Adipocyte (in vitro differentiated cells): ENCODE measurements at places on chromosomes 16 and 17.
A peak's percentile ranks its signal among the peaks of the same experiment; 100 is the strongest.

DNA sequence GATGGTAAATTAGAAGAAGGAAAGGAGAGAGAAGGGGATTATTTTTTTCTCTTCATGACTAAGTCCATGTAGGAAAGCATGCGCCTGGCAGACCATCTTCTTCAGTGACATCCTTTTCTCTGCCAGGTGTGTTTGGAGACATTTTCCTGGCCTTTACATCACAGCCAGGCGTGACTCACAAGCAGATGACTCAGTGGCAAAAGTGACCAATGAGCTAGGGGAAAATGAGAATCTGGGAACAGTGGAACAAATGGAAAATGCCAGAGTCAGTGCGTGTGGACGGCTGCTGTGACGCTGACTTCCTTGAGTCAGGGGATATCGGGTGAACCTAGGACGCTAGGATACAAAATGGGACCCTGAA is 9.4 kb downstream of the KIAA0513 start:
- DNase-seq = peak; percentile 39

DNA sequence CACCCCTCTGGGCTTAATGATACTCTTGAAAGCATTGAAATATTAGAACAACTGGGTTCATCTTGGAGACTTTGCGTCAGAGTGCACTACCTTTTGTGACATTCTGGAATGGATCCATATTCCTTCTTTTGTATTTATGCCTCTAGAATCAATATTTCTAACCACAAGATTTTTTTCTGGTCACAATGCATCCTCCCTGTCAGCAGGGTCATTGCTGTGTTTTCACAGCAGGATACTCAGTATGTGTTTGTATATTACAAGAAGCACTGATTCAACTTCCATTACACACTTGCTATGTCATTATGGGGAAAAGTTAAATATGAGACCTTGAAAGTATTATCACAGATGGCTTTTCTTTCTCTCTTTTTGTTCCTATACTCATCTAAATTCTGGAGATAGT is 370.0 kb downstream of the HS3ST3B1 start:
- DNase-seq = no peak

- DNase-seq = no peak
These were observed 14.9 kb upstream of the B4GALNT2 start for GRCh38 chr17:49117587-49118230.

DNA sequence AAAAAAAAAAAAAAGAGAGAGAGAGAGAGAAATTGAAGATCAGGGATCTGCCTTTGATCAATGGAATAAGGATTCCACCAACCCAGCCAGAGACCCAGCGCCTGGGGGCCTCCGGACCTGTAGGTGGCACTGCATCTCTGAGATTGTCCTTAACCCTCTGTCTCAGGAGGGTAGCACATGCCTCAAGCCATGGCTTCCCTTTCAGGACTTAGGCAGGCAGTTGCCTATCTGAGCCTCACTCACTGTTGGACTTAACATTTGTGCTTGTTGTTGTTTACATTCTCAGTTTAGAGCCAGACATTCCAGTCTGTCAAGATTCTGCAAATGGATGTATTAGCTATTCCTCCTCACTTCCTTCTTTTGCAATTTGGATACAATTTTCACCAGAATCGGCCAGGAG is 5.1 kb upstream of the SCNN1B start:
- DNase-seq = no peak

GRCh38 chr17:35764123-35764991 is 3.7 kb downstream of the C17orf50 start:
- DNase-seq = peak; percentile 92

GRCh38 chr17:37826497-37827430 is 81.9 kb upstream of the HNF1B start:
- DNase-seq = no peak

DNA sequence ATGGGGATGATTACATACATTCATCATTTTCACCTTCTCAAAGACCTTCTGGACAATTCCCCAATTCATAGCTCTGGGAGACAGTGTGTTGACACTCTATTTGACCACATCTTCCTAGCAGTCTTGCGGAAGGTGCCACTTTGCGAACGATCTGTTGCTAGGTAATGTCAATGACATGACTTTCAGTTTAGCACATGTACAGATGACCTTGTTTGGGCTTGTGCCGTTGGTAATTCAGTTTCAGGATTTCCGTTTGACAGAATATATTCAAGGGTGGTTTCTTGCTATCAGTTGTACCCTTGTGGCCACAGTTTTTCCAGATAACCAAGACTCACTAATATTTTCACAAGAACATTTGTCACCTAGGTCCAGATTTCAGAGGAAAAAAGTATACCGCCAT is 478.2 kb downstream of the WWOX start:
- no peak for DNase-seq

DNA sequence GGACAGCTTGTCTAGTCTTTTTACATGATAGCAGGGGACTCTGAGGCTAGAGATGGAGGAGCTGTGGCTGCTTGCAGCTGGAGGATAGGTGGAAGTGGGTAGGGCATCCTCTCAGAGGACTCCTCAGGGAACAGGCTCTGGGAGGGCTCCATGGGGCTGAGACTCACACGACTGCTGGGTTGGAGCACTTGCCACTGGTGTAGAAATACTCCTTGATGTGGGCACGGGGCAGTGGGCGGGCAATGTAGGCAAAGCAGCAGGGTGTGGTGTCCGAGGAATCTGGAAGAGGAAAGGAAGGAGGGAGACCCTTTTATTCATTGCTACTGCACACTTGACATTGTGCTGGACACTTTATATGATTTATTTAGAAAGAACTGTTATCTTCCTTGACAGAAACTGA is 1.8 kb downstream of the CCL5 start:
- DNase-seq = no peak

- DNase-seq = no peak
These were observed 198.4 kb downstream of the ANKFN1 start for GRCh38 chr17:56351675-56352074.
